DND-41 (cell line): ENCODE measurements at places on chromosomes 12 and 14.
A peak's percentile ranks its signal among the peaks of the same experiment; 100 is the strongest.

GRCh38 chr12:6085841-6086240 is 38.6 kb downstream of the VWF start:
- no peaks in the 10 kb centered on the region for H3K4me1 ChIP-seq
- H3K36me3 ChIP-seq, result no peaks in the 10 kb centered on the region
- peaks cover 8% of the 10 kb centered on the region for H3K27me3 ChIP-seq
- no peak for DNase-seq

GRCh38 chr12:96084624-96085023 is 49.2 kb upstream of the LTA4H start:
- H3K27me3 ChIP-seq, result no peaks in the 10 kb centered on the region
- no peak overlapping the region for H3K27ac ChIP-seq
- H3K4me1 ChIP-seq, result no peaks in the 10 kb centered on the region
- no peaks in the 10 kb centered on the region for H3K36me3 ChIP-seq
- no peak for DNase-seq

DNA sequence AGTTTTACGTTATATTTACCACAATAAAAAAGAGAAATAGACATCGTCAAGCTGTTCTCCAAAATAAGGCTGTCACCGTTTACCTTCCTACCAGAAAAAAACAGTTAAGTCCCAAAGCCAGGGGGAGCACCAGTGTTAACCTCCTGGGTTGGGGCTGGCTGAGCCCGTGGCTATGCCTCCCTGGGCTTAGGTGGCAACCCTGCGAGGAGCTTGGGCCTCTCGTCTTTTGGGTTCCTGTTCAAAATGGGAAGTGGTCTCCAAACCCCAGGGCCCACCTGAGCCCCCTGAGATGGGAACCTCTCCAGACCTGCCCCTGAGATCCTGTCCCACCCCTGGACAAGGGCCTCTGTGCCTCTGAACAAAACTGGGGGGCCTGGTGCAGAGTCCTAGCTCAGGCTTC is 22.9 kb downstream of the PACS2 start:
- H3K4me3 ChIP-seq, result no peak overlapping the region
- H3K36me3 ChIP-seq, result peaks cover 8% of the 10 kb centered on the region
- no peak for DNase-seq
- no peaks in the 10 kb centered on the region for H3K4me1 ChIP-seq
- no peaks in the 10 kb centered on the region for H3K27me3 ChIP-seq
- H3K27ac ChIP-seq, result no peak overlapping the region

GRCh38 chr14:63848890-63849289 is 3.9 kb upstream of the SYNE2 start:
- no peak overlapping the region for H3K27ac ChIP-seq
- no peak overlapping the region for H3K4me3 ChIP-seq
- H3K27me3 ChIP-seq, result no peaks in the 10 kb centered on the region
- DNase-seq, result no peak
- H3K4me1 ChIP-seq, result peaks cover 7% of the 10 kb centered on the region

DNA sequence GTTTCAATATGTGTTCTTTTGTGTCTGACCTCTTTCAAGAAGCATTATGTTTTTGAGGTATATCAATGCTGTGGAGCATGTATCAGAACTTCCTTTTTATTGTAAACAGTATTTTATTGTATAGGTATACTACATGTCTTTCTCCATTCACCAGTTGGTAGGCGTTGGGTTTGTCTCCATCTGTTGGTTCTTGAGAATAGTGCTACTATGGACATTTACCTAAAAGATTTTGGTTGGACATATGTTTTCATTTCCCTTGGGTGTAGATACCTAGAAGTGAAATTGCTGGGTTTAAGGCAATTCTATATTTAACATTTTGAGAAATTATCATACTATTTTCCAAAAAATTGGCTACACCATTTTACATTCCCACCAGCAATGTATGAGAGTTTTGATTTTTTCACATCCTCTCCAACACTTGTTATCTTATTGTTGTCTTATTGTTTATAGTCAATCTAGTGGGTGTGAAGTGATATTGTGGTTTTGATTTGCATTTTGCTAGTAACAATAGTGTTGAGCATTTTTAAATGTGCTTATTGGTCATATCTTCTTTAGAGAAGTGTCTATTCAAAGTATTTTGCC is 409.2 kb downstream of the IPO8 start:
- DNase-seq, result no peak
- no peaks in the 10 kb centered on the region for H3K36me3 ChIP-seq
- H3K27ac ChIP-seq, result no peak overlapping the region
- H3K4me3 ChIP-seq, result no peak overlapping the region
- H3K27me3 ChIP-seq, result no peaks in the 10 kb centered on the region

- no peak for DNase-seq
- no peak overlapping the region for H3K27ac ChIP-seq
- H3K27me3 ChIP-seq, result no peaks in the 10 kb centered on the region
- H3K4me3 ChIP-seq, result no peak overlapping the region
- H3K36me3 ChIP-seq, result peaks cover 7% of the 10 kb centered on the region; the same call in 1 of the 2 replicates
These were observed 64.9 kb downstream of the ARID2 start for GRCh38 chr12:45794422-45794821.

DNA sequence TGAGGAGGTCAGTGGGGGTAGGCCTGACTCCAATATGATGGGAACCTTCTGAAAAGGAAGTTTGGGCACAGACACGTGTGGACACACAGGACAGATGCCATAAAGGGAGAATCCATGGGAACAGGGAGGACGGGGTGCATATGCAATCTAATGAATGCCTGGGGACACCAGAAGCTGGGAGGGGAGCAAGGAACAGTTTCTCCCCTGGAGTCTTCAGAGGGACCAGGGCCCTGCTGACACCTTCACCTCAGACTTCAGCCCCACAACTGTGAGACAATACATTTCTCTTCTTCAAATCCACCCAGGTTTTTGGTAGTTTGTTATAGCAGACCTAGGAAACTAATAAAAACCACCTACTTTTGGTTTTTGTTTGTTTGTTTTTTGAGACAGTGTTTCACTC is 35.2 kb upstream of the CLIP1 start:
- no peak overlapping the region for H3K4me3 ChIP-seq
- H3K36me3 ChIP-seq, result no peaks in the 10 kb centered on the region
- no peak overlapping the region for H3K27ac ChIP-seq
- H3K4me1 ChIP-seq, result peaks cover 17% of the 10 kb centered on the region
- no peak for DNase-seq

GRCh38 chr14:44988694-44989093 is 26.7 kb downstream of the TOGARAM1 start:
- H3K27ac ChIP-seq, result no peak overlapping the region
- DNase-seq, result no peak
- H3K4me3 ChIP-seq, result no peak overlapping the region
- H3K36me3 ChIP-seq, result peaks cover 2% of the 10 kb centered on the region; the same call in 1 of the 2 replicates
- H3K27me3 ChIP-seq, result no peaks in the 10 kb centered on the region

DNA sequence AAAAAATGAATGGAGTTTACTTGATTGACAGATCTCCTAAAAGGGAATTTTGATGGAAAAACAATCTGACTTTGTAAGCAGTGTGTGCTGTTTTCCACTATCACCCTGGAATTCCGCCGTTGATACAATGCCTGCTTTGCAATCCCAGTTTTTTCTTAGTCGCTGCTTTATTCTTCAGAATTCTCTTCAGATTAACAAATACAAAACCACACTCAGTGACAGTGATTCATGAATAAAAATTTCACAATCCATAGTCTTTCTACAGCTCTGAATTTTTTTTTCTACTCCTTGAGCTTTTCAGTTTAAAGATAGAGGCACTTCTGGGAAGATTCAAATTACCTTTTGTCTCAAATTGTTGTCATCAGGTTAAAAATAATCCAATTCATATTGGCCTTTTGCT is 44.6 kb upstream of the KITLG start:
- no peak overlapping the region for H3K27ac ChIP-seq
- no peaks in the 10 kb centered on the region for H3K4me1 ChIP-seq
- no peak overlapping the region for H3K4me3 ChIP-seq

DNA sequence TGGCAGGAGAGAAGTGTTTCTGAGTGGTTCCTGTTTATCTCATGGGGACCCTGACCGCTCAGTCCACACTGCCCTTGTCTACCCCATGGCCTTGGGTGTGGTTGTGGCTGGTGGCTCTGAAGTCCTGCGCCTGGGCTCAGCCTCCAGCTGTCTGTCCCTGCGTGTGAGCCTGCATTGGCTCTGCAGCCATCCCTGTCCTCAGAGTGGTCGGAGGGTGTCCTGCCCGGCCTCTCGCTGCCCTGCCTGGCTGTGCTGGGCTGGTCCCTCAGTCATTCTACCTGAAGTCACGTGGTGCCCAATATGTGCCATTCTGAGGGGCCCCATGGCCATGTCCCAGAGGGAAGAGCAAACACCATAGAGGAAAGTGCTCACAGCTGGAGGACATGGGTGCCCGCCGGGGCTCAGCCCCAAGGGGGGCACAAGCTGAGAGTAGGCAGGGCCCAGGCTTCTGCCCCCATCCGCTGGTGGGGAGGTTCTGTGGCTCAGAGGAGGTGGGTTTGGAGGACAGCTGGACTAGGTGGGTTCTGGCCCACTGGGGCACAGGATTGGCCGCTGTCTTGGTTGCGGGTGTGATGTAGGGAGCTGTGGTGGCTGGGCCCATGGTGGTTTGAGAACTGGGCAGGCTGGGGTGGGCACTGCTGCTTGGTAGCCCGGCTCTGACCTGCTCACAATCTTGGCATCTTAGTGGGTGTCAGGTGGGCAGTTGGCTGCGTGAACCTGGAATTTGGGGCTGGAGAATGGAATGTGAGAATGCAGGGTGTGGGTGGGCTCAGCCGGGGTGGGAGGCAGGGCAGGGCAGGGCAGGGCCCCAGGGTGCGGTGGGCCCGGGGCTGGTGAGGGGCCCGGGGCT is 11.6 kb downstream of the TEDC1 start:
- H3K27ac ChIP-seq, result no peak overlapping the region
- DNase-seq, result no peak
- H3K27me3 ChIP-seq, result peaks cover 2% of the 10 kb centered on the region
- H3K36me3 ChIP-seq, result peaks cover 17% of the 10 kb centered on the region

DNA sequence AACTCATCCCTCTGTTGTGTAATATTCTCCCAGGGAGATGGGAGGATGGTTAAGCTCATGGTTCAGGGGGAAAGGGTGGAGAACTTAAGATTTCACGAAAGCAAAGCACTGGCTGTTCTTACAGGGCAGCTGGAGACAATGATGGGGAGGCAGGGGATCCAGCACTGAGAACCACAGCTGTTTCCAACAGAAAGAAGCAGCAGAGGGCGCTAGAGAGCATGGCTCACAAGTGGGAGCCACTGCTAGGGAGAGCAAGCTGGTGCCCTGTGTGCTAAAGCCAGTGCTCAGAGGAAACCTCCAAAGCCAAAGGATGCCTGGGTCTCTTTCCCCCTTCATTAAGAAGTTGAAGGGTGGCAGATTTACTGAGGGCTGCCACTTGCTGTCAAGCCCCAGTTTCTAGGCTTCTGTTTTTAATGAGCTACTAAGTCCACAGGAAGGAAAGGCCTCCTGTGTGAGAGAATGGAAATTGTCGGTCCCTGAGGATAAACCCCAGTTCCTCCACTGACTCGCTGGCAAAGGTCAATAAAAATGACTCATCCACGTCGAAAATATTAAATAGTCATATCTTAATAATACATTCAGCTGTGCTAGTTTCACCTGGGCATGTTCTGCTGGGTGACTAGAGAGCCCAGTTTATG is 199.7 kb downstream of the ANO2 start:
- H3K36me3 ChIP-seq, result no peaks in the 10 kb centered on the region
- peaks cover 10% of the 10 kb centered on the region for H3K27me3 ChIP-seq
- no peak overlapping the region for H3K4me3 ChIP-seq
- H3K4me1 ChIP-seq, result no peaks in the 10 kb centered on the region

DNA sequence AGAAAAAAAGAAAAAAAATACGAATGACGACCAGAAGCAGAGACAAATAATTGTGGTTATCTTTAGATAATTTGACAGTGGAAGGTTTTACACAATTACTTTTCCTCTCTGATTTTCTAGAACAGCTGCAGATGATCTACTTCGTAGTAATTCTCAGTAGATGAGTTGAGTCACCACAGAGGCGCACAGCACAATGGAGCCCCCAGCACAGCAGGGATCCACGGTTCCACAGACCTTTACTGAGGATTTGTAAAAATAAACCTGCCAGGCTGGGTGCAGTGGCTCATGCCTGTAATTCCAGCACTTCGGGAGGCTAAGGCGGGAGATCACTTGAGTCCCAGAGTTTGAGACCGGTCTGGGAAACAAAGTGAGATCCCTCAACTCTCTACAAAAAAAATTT is 29.3 kb downstream of the AMN start:
- H3K4me1 ChIP-seq, result peaks cover 8% of the 10 kb centered on the region
- no peaks in the 10 kb centered on the region for H3K36me3 ChIP-seq
- peaks cover 2% of the 10 kb centered on the region for H3K27me3 ChIP-seq
- H3K4me3 ChIP-seq, result no peak overlapping the region

GRCh38 chr14:73014105-73014504 is 12.8 kb downstream of the ZFYVE1 start:
- H3K27ac ChIP-seq, result no peak overlapping the region
- no peak overlapping the region for H3K4me3 ChIP-seq
- no peaks in the 10 kb centered on the region for H3K4me1 ChIP-seq
- peaks cover 53% of the 10 kb centered on the region for H3K36me3 ChIP-seq
- no peaks in the 10 kb centered on the region for H3K27me3 ChIP-seq

GRCh38 chr14:90495357-90496276 is 98.8 kb downstream of the CALM1 start:
- no peaks in the 10 kb centered on the region for H3K27me3 ChIP-seq
- peak; percentile 74 for DNase-seq
- no peaks in the 10 kb centered on the region for H3K36me3 ChIP-seq
- no peak overlapping the region for H3K4me3 ChIP-seq
- no peak overlapping the region for H3K27ac ChIP-seq

- no peak overlapping the region for H3K27ac ChIP-seq
- no peaks in the 10 kb centered on the region for H3K27me3 ChIP-seq
- DNase-seq, result no peak
- H3K4me1 ChIP-seq, result no peaks in the 10 kb centered on the region
- H3K36me3 ChIP-seq, result no peaks in the 10 kb centered on the region; the same call in 1 of the 2 replicates
These were observed 25.7 kb downstream of the SPTSSA start for GRCh38 chr14:34436118-34436905.

DNA sequence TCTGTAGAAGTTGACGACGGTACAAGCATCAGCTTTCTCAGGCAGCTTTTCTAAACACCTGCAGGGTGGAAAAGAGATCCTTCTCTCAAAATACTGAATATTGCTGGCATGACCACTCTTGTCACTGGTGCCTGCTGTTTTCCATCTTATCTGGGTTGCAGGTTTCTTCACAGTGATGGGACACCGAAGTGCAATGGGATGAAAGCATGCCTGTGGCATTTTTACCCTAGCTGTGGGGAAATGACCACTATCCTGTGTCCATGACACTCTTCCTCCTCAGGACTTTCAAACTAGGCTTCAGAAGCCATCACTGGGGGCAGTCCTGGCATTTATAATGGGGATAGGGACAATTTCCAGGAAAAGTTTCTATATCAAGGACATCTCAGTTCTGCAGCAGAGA is 98.5 kb downstream of the ETV6 start:
- H3K27me3 ChIP-seq, result no peaks in the 10 kb centered on the region
- 0 out of 2 replicates have a peak, but pooled peaks cover 2% of the 10 kb centered on the region for H3K4me1 ChIP-seq
- 0 out of 2 replicates have a peak overlapping the region, but pooled peaks have one; percentile 15 for H3K27ac ChIP-seq

GRCh38 chr12:66753810-66754209 is 74.9 kb upstream of the GRIP1 start:
- no peaks in the 10 kb centered on the region for H3K36me3 ChIP-seq
- no peak for DNase-seq
- H3K4me1 ChIP-seq, result no peaks in the 10 kb centered on the region
- no peak overlapping the region for H3K4me3 ChIP-seq
